Hematopoietic multipotent progenitor cell treated with erythropoietin and hydrocortisone succinate and interleukin-3 and kit ligand, for 8 days (in vitro differentiated cells): ENCODE measurements at places on chromosomes 6 and 20.

DNA sequence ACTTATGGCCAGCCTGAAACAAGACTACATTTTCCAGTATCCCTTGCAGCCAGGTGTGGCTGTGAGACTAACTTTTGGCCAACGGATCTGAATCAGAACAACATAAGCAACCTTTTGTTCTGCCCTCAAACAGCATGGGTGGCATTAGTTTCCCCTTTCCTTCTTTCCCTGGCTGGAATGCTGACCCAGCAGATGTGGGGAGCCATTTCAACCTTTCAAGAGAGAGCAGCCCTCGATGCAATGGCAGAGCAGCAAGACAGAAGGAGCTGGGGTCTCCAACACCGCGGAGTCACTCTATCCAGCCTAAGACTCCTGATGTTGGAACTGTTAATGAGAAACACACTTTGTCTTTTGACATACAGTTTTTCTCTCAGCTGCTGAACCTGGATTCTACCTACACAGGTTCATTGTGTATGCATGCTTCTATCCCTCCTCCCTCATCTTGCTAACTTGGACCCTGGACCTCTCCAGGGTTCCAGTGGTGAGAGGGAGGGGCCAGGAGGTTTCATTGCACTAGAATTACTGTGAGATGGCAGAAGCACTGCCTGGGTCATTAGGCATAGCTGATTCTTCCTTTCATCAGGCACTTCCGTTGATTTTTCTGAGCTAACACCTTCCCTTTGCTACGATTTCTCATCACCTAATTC, 28.8 kb upstream of the DDR1 start:
- no peak for DNase-seq

GRCh38 chr20:47300071-47300470, 56.4 kb downstream of the ZMYND8 start:
- DNase-seq: no peak

DNA sequence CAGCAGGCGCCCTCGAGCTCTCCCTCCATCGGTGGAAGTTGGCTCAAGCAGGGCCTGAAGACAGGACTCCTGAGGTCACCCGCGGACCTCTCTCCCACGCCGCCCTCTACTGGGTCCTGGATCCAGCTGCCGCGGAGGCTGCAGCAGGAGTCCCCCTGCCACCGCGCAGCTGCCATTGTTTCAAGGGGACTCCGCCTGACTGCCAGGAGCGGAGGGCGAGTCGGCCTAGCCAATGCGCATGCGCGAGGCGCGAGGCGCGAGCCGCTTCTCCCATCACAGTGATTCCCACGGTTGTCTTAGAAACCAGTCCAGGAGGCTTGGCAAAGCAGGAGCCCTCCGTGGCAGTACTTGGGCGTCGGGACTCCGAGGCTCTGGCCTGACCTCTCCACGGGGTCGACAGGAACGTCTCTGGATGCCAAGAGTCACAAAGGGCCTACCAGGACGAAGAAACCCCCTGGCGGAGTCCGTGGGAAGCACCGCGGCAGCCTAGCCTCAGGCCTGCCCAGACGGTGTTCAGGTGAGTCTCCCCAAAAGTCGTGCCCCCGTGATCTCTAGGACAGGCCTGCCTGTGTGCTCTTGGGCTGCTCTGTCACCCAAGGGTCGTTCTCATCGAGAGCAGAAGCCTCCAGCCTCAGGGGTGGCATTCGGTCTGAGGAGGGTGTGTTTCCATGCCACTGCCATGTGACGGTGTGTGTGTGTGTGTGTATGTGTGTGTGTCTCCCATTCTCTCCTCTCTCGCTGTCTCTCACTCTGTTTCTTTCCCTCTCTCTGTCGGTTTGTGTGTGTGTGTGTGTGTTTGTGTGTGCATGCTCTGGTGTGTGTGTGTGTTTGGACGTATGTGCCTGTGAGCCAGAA, 290.6 kb upstream of the ZNF337 start:
- peak; percentile 43 for DNase-seq

DNA sequence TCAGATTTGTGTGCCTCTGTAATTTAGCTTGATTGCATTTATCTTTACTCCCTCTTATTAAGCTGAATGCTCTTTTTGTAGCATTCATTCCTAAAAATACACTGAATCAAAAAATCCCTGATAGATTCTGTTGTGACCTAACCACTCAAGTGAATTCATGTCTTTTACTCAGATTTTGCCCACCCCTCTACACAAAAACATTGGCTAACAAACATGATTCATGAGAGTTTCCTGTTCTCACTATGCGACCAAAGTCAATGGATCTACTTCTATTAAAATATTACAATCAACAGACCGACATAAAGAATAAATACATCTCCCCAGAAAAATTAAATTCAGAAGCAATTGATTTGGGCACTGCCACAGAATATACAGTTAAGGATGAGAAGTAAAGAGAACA, 99.5 kb upstream of the THEMIS start:
- no peak for DNase-seq

DNA sequence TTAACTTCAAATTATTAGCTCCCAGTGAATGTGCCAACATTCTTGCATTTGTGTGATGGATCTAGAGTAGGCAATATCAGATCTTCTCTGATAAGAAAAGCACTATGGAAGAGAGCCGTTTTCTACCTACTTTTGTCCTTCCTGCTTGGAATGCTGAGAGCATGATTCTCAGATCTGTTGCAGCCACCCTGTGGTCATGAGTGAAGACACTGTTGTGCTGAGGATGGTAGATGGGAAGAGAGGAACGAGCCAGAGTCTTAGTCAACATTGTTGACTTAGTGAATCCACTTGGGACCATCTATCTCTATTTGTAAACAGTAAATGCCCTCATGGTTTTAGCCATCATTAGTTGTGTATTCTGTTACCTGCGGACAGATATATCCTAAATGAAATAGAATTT, 202.6 kb downstream of the CD109 start:
- DNase-seq: no peak

DNA sequence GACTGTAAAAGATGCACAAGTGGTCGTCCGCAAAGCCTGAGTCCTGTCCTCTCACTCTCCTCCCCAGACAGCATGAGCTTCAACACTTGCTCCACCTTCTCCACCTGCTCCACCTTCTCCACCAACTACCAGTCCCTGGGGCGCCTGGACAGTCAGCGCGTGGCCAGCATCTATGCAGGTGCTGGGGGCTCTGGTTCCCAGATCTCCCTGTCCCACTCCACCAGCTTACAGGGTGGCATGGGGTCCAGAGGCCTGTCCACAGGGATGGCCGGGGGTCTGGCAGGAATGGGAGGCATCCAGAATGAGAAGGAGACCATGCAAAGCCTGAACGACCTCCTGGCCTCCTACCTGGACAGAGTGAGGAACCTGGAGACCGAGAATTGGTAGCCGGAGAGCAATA, 162.2 kb upstream of the NT5E start:
- no peak for DNase-seq

GRCh38 chr6:130742131-130742681, 85.0 kb upstream of the SMLR1 start:
- no peak for DNase-seq

DNA sequence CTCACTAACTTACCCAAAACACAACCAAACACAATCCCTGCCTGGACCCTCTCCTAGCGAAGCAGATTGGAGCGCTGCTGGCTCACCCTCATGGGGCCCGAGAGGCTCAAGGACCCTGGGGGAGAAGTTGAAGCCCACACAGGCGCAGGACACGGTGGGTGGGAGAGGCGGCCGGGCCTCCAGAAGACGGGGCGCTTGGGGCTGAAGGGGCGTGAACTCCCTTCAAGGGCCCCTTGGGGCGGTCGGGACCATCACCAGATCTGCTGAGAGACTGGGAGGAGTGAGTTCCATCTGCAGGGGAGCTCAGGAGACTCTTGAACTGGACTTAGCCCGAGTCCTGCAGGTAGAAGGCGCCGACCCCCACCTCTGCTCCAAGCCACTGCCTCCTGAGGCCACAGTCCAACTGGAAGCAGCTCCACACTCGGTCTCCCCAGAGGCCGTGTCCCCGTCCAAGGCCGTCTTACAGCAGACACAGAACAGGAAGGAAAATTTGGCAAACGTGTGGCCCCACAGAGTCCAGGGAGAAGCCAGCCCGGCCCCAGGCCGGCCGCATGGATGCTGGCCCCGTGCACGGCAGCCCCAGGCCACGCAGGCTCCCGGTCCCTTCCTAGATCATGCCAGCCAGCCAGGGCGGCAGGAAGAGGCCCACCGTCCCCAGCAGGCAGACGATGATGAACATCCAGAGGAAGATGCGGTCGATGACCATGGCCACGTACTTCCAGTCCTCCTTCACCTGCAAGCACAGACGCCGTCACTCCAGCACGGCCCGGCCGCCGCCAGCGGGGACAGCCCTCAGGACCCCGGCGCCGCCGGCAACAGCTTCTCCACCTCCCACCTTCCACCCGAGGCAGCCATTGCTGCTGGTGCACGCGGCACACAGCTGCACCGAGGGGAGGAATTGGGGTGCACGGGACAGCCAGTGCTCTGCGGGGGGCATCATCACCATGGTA, 14.7 kb downstream of the CHRNA4 start:
- DNase-seq: no peak

- DNase-seq: no peak
Measured at GRCh38 chr20:59565768-59566461, 38.4 kb upstream of the PHACTR3 start.

DNA sequence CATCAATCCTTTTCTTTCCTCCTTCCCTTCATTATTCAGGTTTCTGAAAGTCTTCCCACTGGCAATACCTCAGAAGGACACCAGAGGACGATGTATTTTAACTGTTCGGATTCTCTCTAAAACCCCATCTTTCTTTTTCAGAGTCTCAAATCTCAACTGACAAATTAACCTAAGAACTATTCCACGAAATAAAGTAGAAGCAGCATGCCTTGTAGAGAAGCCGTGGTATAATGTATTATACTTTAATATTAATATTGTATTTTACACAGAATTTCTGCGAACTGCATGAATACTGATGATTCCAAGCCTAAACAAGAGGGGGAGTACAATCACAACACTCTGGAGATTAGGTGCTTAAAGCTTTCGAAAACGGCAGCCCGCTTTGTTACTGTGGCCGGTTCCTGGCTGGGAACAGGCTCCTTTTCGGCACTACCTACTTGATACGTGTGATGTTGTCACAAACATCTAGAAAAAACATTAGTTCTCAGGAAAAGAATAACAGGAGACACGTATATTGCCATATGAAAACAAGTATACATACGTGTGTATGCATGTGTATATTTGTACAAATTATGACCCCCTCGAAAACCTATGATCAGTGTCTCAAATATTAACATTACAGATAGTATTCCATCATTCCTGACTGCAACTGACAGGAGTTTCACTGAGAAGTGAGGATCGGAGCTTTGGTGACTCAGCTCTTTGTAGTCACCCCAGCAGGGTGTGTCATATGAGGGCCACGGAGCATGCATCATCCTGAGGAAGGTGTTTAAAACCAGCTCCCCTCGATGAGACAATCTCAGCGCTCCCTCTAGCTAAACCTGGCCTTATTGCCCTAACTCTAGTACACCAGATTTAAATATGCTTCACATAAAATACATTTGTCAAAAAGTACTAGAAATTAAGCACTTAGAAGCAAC, 319.7 kb upstream of the TCF21 start:
- peak; percentile 16 for DNase-seq

DNA sequence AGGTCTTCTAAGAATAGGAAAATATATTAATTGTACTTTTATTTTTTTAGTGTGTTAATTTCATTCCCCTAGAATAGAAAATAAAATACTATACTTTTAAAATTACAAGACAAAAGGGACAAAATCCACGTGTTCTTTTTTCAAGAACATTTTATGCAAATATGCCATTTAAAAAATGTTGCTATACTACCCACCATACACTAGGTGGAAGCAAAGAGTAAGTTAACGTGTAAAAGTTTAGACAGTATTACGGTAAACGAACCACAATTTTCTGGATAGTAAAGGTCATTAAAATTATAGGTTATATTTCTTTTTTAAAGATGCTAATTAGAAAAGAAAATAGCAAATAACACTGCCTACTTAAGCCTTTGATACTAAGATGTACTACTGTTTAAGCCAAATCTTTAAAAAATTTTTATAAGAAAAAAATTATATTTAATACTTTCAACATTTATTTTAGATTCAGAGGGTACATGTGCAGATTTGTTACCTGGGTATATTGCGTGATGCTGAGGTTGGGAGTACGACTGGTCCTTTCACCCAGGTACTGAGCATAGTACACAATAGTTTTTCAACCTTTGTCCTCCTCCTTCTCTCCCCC, 287.6 kb downstream of the PHF3 start:
- DNase-seq: peak; percentile 66

- no peak for DNase-seq
Measured at GRCh38 chr20:47796971-47797370, 11.7 kb upstream of the SULF2 start.

GRCh38 chr6:25025919-25026301, 90.2 kb upstream of the RIPOR2 start:
- DNase-seq: no peak

- DNase-seq: no peak
Measured at GRCh38 chr6:44660561-44661220, 273.2 kb downstream of the CDC5L start.

- no peak for DNase-seq
Measured at GRCh38 chr6:136429264-136430065, 120.8 kb downstream of the MAP7 start.

GRCh38 chr20:36399147-36399968, 93.2 kb downstream of the DLGAP4 start:
- DNase-seq: peak; percentile 33

DNA sequence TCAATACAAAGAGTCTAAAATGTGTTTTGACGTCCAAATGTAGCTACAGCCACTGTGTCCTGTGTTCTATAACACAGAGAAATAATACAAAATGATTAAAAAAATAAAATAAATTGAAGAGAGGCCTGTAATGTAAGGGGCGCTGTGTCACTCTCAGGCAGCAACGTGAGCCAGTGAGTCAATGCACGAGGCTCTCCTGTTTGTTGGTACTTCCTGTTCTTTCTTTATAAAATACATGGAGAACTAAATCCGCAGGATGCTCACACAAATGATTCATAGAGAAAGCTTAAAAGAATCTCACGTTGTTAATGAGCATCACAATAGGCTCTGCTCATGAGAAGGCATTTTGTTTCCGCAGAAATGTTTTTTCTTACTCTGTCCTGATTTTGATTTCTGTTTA, 635.0 kb upstream of the AGPAT4 start:
- DNase-seq: no peak

DNA sequence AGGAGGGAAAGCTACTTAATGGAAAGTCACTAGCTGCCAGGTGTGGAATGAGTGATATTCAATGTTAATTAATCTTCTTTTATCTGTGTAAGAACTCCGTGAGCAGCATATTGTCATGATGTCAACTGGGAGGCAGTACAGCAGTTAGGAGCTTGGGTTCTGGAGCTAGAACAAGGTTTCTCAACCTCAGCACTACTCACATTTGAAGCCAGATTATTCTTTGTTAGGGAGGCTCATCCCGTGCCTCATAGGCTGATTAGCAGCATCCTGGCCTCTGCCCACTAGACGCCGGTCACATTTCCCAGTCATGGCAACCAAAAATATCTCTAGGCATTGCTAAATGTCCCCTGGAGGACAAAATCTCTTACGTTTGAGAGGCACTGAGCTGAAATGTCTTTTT, 41.2 kb downstream of the BCAS1 start:
- no peak for DNase-seq
